ENCODE measurements at places on chromosomes 13 and 19.

GRCh38 chr13:101700598-101700997, 248.1 kb downstream of the ITGBL1 start:
- DNase-seq, result no peak

DNA sequence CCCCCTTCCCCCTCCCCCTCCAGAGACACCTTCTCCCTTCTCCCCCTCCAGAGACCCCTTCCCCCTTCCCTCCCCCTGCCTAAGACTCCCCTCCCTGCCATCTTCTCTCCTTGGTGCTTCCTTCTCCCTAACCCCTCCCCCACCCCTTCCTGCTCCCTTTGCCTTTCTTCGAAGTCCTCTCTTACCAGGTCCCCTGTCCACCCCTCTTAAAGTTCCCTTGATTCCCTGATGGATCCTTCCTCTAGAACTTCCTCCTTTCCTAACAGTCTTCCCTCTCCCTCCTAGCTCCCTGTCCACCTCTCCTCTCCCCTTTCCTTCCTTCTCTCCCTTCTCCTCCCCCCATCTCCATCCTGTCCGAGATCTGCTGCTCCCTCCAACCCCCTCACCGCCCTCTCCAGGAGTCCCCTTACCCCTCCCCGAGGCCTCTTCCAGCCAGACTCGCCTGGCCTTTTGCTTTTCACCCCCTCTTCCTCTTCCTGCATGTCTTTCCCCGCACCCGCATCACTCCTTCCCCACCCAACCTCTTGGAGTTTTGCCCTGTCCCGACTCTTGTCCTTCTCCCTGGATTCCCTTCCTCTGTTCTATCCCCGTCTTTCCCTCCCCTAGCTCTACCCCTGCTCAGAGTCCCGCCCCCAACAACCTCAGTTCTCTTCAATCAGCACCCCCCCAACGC, 3.1 kb downstream of the TNFSF9 start:
- no peak for DNase-seq

- DNase-seq, result no peak
Observed at GRCh38 chr13:78841358-78841963, 182.5 kb upstream of the OBI1 start.

- no peak for DNase-seq
Observed at GRCh38 chr19:3443840-3444694, 36.3 kb downstream of the SMIM24 start.

DNA sequence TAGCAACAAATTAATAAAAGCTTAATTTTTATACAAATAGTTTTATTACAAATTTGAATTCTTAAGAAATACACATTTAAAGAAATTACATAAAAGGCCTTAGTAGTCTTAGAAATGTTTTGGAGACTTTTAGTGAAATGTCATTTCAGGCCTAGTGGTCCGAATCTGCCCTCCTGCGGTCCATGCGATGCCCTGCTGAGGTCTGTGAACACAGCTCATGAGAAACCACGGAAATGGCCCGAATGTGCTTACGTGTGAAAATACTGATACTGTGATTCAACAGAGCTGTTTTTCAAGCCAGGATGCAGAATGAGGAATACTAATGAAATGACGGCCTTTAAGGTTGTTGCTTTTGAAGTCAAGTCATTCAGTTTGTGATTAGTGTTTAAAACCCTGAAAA, 157.9 kb downstream of the COL4A1 start:
- no peak for DNase-seq

- no peak for DNase-seq
Observed at GRCh38 chr13:66805657-66806056, 424.5 kb downstream of the PCDH9 start.

DNA sequence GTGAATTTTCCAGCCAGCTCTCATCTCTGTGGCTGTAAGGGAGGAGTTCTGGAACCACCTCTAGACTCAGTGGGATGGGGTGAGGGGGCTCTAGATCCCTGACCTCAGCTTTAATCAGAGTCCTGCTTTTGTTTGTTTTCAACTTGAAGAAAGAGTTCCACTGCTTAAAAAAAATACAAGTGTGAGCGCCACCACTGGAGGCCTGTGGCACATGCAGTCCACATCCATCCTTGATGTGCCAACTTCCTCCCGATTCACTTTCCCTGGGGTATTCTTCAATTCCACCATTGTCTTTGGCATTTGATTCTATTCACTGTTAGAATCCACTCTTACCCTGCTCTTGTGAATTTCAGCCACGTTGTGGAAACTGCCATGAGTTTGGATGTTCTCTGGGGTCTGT, 62.4 kb upstream of the GJB6 start:
- no peak for DNase-seq

GRCh38 chr19:30529876-30530275, 157.7 kb downstream of the ZNF536 start:
- DNase-seq, result no peak

DNA sequence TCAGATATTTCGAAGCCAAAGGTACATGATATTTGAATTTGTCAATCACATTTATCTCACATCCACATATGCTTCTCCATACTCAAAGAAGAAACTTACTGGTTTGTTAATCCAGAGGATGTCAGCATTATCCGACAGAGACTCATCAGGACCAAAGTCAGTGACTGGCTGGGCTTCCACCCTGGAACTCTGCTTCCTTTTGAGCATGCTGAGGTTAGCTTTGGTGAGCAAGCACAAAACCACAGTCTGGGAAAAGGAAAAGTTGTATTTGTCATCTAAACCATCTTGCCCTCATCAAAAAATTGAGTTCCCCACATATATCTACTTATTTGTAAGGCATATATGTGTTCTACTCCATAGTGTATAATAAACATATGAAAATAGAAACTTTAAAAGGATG, 17.4 kb downstream of the NALCN start:
- no peak for DNase-seq

DNA sequence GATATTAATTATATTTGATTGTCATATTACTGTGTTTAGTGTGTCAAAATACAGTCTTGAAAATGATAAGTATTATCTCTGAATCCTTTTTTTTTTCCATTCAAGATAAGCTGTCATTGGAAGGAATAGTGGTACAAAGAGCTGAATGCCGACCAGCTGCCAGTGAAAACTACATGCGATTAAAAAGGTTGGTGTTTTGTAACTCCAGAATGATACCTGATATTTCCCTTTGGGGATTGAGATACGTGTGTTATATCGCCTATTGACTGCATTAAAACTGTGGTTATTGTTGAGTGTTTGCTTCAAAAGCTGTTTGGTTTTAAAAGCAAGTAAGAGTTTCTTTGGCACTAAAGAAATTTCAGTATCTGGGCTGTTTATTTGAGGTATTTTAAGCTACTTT, 6.5 kb upstream of the KCTD4 start:
- no peak for DNase-seq

DNA sequence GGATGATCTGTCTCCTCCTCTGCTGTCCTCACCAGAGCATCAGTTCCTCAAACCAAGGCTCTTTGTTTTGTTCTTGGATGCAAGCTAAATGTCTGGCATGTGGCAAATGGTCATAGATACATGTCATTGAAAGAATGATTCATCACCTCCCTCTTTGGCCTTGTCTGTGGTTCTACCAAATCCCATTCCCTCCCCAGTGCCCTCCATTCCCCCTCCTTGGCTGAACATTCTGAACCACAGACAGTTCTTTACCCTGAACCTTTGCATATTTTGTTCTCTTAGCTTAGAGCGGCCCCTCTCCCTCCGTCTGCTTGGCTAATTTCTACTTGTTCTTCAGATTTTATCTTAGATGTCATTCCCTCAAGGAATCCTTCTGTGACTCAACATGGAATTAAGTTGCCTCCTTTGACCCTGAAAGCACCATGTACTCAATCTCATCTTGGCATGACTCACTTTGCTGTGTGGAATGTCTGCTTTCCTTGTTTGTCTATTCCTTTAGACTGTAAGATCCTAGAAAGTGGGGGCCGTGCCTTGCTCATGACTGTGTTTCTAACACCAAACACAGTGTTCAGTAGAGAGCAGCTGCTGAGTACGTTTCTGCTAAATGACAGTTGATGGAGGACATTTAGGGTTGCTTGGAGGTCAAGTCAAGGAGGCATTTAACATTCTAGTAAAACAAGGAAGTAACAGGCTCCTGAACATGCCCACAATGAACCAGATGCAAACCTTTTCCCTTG, 8.1 kb downstream of the ALOX5AP start:
- DNase-seq, result peak; percentile 76

DNA sequence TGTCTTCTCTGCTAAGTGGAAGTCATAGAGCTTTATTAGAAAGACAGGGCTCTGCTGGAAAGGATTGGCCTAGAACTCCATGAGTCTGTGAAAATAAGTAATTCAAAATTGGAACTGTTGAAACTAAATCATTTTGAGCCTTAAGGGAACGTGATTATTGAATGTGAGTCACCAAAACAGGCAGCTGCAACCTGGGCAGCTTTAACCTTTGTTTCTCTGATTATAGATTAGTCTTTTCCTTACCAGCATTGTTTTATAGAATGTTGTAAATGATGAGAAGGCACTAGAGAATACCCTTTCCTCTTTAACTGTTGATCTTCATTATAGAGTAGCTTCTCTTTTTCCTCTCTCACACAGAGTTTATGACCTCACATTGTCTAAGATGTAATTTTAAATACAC, 638.8 kb upstream of the SLITRK6 start:
- DNase-seq, result no peak

GRCh38 chr13:100870898-100871297, 196.3 kb upstream of the TMTC4 start:
- DNase-seq, result no peak

- DNase-seq, result no peak
Observed at GRCh38 chr13:99265162-99265800, 7.1 kb upstream of the GPR18 start.

GRCh38 chr19:7980168-7980567, 25.3 kb downstream of the ELAVL1 start:
- DNase-seq, result no peak

DNA sequence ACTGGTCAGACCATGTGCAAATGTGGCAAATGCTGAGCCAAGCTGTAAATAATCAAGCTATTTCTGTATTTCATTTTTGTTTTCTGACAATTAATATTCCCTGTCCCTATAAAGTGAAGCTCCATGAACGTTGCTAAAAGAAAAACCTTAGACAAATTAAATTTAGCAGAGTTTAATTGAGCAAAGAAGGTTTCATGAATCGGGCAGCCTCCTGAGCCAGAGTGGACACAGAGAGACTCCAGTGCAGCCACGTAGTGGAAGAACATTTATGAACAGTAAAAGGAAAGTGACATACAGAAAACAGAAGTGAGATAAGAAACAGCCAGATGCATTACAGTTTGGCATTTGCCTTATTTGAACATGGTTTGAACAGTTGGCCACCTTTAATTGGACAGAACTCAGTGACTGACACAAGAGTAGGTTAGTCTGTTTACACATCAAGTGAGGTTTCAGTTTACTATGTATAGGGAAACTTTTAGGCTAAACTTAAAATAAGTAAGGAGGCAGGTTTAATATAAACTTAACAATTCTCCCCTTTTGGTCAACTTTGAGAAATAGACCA, 69.7 kb downstream of the UFM1 start:
- DNase-seq, result no peak

DNA sequence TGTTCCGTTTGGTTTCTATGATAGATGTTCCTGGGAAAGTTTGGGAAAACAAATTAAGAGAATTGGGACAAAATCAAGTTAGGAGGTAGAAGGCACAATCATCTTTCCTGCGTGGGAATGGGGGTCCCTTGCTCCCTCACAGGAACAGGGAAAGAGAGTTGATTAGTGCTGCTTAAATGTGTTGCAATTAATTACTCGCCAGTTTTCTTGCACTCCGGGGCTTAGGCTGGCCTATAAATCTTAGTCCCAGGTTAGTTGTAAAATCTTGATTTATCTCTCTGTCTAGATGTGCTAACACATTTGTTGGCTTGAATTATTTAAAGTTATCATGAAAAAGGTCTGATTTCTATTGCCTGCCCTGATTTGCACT, 10.1 kb downstream of the B3GLCT start:
- no peak for DNase-seq

DNA sequence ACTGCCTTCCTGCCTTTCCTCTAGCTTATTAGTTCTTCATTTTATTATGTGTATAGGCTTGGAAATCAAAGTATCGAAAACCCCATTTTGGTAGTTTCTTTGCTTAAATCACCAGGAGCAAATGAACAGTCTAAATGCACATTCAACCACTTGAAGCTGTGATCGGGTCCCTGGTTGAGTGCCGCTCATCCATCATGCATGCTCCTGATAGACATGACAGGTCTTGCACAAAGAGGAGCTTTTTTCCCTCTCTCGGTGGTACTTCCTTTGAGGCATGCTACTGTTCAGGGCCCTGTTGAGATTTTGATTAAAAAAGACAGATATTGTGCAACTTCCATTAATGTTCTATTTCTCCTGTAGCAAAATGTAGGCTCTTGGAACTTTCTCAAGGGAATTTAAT, 185.8 kb downstream of the OLFM4 start:
- no peak for DNase-seq

GRCh38 chr19:34788074-34788473, 15.1 kb upstream of the ZNF599 start:
- DNase-seq, result no peak

GRCh38 chr19:3636506-3636905, 9.9 kb upstream of the CACTIN start:
- no peak for DNase-seq

DNA sequence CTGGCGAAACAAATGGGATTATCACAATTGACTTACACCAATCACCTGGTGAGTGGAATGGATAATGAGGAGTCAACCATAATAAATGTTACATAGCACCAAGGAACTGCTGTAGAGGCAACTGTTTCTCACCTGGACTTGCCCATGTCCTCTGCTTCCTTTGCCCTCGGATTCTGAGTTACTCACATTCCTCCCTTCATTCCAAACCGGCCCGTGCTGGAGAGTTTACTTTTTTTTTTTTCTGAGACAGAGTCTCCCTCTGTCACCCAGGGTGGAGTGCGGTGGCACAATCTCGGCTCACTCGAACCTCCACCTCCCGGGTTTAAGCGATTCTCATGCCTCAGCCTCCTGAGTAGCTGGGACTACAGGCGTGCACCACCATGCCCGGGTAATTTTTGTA, 41.5 kb upstream of the TSC22D1 start:
- no peak for DNase-seq

- no peak for DNase-seq
Observed at GRCh38 chr13:48246102-48246501, 13.1 kb downstream of the ITM2B start.

DNA sequence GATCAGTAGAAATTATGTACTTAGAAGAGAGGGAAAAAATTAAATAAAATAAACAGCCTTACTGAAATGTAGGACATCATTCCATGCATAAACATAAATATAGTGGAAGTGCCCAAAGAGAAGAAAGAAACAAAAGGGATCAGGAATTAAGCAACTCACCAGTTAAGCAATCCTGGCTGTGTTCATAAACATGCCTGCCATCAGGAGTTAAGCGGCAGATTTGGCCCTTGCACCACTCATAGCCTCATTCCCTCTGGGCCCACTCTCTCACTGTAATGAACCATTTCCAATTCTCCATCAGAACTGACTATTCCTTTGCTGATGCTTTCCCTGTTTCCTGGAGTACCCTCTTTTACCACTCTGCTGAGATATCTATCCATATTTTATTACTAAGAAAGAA, 281.4 kb downstream of the LHFPL6 start:
- DNase-seq, result no peak

DNA sequence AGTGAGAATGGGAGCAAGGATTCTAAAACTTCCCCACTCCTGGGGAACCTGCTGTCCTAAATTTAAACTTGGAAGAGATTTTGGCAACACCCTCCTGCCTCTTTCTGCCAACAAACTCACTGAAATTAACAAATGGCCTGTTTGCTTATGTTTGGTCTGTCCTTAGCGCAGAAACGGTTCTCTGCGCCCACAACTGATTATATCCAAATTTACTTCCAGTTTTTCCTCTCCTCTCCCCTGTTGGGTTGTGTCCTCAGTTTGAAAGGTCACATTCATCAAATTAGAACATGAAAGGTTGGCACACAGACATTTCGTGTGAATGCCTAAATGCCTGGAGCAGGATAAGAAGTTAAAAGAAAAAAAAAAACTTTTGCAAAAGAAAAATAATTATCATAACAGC, 56.4 kb upstream of the MRI1 start:
- DNase-seq, result no peak
